ENCODE measurements at places on chromosomes 12 and 14.

DNA sequence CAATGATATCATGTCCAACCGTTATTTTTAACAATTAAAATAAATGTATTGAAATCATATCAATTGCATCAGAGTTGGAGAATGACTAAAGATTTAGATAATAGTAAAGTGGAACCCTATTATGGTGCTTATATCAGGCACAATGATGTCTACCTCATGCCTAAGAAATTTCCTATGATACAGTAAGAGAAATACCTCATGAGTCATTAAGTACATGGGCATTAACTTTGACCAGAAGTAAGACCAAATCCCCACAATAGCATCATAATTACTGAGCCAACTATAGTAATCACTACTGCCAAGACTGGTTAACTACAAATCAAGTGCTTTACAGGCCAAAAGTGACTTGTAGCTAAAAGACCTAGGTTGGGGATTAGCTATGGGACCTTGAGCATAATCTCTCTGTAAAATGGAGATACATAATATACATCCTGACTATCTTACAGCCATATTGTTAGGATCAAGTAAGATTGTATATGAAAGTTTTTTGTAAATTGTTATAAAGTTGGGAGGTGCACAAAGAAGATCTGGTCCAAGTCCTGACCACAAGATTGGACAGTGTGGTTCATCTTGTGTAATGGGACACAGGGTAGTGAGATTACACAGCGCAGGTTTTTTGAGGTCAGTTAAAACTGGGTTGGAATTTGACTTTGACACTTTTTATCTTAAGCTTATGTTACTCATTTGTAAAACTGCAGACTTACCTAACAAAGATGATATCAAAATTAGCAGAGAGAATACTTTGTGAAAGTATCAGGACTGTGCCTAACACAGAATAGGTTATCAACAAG, 60.5 kb downstream of the ERGIC2 start:
- DNase-seq: peak; percentile 97

GRCh38 chr12:1287446-1287975, 296.5 kb downstream of the ERC1 start:
- DNase-seq: no peak

DNA sequence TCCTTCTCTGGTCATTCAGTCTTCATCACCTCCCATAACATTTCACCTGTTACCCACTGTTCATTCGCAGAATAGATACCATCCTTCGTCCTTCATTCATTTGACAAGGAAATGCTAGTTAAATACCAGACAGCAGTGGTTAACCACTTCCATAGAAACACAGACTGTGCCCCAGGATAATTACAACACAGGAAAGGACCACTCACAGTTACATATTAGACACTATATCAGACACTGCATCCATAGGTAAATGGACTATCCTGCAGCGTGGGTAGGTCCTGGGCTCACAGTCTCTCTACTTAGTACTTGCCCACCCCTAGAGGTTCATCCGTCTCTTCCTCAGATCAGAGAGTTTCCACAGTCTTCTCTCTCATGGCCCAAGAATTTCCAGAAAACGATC, 1044.6 kb downstream of the VRK1 start:
- DNase-seq: no peak

GRCh38 chr12:102958073-102958829, 777 bp downstream of the ASCL1 start:
- DNase-seq: peak; percentile 4

- DNase-seq: no peak
These were observed 40.1 kb downstream of the PDZRN4 start for GRCh38 chr12:41228066-41228820.

DNA sequence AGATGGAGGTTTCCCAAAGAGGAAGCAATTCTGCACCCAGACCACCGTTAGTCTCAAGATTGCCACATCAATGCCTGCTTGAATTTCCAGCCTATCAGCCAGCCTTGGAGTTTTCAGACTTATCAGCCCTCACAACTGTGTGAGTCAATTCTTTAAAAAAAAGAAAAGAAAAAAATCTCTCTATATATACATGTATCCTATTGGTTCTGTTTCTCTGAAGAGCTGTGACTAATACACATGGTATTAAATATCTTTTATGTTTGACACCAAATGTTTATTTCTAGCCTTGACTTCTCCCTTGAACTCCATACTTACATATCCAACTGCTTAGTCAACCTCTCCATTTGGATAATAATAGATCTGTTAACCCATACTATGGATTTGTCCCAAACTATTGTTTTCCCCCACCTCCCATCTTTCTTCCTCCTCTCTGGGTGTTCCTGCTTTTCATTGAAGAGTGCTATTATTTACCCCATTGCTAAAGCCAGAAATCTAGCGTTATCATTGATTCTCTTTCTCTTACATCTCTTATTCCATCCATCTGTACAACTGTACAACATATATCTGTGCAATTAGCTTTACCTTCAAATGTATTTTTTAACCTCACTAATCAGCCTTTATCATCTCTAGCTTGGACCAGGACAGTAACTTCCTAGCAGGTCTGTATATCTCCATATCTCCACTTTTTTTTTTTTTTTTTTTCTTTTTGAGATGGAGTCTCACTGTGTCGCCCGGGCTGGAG, 22.7 kb upstream of the EID3 start:
- peak; percentile 96 for DNase-seq

- peak; percentile 85 for DNase-seq
These were observed 44.7 kb upstream of the AMIGO2 start for GRCh38 chr12:47124451-47124850.

- no peak for DNase-seq
These were observed 9.8 kb downstream of the ZNF385A start for GRCh38 chr12:54374562-54375258.

- no peak for DNase-seq
These were observed 76.3 kb downstream of the COX16 start for GRCh38 chr14:70283156-70283555.

DNA sequence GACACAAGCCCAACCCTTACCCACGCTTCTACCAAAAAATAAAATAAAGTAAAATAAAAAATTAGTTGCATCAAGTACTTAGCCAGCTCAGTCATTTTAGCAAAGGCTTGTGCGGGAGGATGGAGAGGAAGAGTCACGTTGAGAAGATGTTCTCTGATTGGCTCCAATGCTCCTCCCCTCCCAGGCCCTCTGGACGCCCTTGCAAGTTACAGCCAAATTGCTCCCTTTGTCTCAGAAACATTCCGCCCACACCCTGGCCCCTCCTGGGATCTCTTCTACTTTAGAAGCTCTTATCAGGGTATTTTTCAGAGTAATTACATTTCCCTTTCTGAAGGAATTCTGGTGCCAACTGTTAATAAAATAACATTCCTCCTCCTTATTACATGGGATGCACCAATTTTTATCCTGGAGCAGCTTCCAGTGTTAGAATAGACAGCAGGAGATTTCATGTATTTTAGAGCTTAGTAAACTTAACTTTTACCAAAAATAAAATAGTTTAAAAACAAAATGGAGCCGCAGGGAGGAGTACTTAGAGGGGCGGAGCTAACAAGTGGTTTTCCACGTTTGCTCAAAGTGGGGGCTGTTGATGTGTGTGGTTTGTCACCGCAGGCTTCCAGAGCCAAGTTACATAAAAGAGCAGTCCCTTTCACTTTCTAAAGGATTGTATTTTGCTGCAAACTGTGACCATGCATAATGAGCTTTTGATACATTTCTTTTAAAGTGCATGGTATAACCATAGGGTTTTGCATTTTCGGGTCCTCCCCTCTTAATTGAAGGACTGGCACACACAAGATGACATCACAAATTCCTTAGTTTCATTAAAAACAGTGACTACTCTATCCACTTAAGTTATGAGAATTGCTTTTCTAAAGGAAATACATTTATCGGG, 71.7 kb upstream of the RAP1B start:
- peak; percentile 16 for DNase-seq

GRCh38 chr12:69908203-69908602, 83.2 kb downstream of the MYRFL start:
- DNase-seq: peak; percentile 11

DNA sequence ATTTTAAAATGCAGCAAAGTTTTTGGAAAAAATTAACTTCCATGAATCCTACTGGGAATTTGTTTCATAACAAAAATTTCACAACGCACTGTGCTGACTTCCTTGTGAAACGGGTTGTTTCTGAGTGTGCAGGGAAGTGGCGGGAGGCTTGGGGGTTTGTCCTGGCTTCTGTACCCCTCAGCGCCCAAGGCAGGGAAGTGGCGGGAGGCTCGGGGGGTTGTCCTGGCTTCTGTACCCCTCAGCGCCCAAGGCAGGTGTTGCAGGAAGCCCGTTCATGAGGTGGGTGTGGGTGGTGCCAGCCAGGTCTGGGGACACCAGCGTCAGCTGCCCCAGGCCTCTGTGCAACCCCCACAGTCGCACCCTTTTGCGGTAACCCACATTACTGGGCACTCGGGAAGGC, 25.1 kb downstream of the ADGRD1 start:
- no peak for DNase-seq

- DNase-seq: no peak
These were observed 22.4 kb downstream of the NID2 start for GRCh38 chr14:52046376-52046917.

- no peak for DNase-seq
These were observed 107.1 kb upstream of the DIO3 start for GRCh38 chr14:101454229-101454628.

Data from amniotic epithelial cell (primary cell).